Mammary epithelial cell (primary cell): ENCODE measurements at places on chromosomes 5 and 9. TPM values are rescaled to one million over a fixed set of nuclear protein-coding genes. Genes with fewer than 3 reads are reported as not detected.
A peak's percentile ranks its signal among the peaks of the same experiment; 100 is the strongest.

DNA sequence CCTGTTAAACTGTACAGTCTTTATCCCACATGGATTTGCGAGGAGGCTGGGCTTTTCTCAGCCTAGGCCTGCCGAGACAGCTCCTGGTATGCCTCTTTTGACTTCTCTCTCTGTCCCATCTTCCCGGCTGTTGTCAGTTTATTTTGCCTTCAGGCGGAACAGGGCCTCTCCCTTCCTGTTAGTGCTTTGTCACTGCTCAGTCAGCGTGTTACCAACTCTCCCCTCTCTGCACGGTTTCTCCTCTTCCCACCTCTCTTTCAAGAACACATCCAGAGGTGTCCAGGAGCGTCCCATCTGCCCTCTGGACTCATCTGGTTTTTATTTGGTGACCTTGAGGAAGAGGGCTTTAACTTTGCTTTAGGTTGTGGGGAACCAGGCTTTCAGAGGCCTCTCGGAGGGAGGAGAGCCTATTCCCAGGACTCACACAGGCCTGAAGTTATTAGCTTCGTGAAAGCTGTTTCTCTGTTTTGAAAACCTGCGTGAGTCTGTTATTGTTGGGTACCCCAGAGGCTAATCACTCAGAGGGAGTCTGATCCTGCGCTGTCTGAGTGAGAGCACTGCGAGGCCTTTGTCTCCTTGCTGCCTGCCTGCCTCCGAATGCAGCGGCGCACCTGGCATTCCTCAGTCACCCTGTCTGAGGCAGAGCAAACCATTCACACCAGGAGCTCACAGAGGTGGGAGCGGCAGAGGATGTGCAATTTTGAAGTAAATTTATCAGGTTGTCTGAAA lies 234.4 kb upstream of the MPDZ start:
- peak; percentile 91 for DNase-seq

- no peak for DNase-seq
Observed at GRCh38 chr9:129696944-129697655, 31.7 kb downstream of the PRRX2 start.

N4BP3 gene
- total RNA-seq: 0.67 TPM

- no peak for DNase-seq
Observed at GRCh38 chr5:62375627-62376026, 28.1 kb downstream of the DIMT1 start.

DNA sequence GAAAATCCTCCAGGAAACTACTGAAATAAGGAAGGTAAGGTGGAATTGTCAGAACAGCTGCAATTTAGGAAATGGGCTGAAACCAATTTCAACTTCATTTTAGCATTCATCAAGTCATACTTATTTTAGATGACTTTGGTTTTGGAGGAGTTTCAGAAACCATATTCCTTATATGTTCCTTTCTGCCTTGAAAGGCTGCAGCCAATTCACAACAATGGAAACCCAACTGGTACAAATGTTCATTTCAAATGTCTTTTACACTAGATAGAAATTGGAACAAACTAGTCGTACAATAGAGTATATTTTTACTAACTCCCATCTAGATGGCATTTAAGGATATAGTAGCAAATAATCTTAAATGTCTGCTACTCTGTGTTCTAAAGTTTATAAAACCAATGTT lies 82.6 kb upstream of the ANKH start:
- no peak for DNase-seq

LMAN2 gene
- total RNA-seq: 114 and 147 TPM in 2 replicates
